ENCODE measurements at places on chromosomes 5 and 9.

DNA sequence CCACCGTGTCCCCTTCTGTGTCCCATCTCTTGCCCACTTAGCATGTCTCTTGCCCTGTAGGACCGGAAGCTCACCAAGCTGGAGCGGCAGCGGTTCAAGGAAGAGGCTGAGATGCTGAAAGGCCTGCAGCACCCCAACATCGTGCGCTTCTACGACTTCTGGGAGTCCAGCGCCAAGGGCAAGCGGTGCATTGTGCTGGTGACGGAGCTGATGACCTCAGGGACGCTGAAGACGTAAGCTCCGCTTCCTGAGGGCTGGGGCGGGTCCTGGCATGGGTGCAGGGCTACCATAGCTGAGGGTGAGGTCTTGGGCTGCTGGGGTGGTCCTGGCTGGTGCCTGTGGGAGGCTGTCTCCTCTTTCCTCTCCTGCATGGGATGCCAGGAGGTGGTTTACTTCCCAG lies 45.7 kb downstream of the WNK2 start:
- DNase-seq = no peak

- DNase-seq = no peak
These were observed 30.8 kb downstream of the KLHL3 start for GRCh38 chr5:137705106-137705505.

GRCh38 chr5:59097116-59097515 lies 514.2 kb downstream of the RAB3C start:
- DNase-seq = no peak

DNA sequence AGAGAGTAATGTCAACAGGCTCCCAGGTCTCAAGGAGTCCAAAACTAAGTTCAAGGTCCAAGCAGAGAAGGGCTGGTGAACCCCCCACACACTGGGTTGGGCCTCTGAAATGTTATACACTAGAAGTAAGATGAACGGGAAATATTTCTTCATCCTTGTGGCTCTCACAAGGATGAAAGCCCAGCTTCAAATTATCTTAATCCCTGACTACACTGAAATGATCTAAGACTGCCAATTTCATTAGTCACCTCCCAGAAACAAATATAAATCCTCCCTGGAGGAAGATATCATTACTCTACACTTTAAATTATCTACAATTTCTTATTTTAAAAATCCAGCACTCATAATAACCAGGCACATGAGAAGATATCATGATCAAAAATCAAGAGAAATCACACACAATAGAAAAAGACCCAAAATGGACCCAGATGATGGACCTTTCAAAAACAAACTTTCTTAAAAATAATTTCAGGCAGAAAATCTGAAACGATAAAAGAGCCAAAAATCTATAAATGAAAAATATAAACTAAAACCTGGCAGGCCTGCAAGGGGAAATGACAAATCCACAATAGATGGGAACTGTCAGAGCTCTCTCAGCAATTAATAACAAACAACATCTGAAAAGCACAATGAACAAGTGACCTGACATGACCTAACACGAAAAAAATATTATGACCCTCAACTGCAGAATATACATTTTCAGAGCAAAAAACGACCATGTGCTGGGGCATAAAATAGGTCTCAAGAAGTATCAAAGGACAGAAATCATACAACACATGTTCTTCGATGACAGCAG lies 117.4 kb downstream of the GPR21 start:
- no peak for DNase-seq

- DNase-seq = no peak
These were observed 30.2 kb downstream of the CACNA1B start for GRCh38 chr9:137907776-137908175.

- DNase-seq = no peak
These were observed 482.9 kb upstream of the KIF2A start for GRCh38 chr5:61823065-61823464.

GRCh38 chr9:27019589-27019988 lies 14.1 kb upstream of the LRRC19 start:
- DNase-seq = no peak

DNA sequence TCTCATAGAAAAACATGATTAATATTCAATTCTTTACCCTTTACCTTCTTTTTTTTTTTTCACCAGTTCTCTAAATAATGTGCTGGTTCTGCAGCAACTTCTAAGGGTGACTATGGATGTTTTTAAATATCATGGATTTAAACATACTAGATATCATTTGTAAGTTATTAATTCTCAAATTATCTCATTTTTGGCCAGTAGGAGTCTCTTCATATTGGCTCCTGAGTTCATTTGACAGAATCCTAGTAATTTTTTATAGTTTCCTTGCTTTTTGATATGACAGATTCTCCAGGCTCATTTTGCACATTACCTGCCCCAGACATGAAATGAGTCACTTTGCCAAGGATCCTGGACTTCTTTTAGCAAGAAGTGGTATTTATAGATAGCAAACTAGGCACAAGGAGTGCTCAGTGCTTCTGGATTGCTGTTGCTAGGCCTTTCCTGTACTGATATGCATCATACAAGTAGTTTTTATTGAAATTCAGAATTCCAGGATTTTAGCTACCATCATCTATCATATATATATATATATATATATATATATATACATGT lies 201.3 kb upstream of the IL12B start:
- DNase-seq = no peak

GRCh38 chr5:68898951-68899471 lies 194.8 kb upstream of the SLC30A5 start:
- no peak for DNase-seq

DNA sequence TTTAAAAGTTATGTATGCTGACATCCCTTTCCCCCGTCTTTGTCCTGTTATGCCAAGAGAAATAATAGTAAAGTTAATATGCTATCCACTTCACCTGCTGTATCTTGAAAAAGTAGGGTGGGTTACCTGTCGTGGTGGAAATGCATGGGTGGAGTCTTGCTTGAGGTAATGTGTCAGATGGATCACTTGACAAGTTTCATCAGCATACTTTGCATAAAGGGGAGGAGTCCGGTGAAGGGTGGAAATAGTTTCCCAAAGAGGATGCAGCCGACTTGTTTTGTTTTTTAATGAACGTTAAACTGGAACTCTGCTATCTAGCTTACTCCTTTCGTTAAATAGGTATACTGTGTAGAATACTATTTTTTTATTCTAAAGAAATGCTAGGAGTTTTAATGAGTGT lies 9.0 kb upstream of the DMRT3 start:
- no peak for DNase-seq

DNA sequence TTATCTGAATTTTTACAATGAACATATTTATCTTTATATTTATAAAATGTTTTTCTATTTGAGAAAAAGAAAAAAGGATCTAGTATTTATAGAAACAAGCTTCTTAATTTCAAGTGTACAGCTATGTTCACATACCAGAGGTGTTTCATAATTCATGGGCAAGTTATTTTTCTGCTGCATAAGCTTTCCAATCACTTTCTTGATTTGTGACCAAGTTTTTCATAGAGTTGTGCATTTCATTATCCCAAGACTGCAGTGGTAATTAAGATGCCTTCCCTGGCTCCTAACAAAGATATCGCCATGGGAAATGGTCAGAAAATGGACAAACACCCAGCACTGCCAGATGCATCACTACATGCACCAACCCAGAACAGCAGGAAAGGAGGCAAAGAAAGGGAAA lies 124.6 kb downstream of the GNAQ start:
- no peak for DNase-seq

DNA sequence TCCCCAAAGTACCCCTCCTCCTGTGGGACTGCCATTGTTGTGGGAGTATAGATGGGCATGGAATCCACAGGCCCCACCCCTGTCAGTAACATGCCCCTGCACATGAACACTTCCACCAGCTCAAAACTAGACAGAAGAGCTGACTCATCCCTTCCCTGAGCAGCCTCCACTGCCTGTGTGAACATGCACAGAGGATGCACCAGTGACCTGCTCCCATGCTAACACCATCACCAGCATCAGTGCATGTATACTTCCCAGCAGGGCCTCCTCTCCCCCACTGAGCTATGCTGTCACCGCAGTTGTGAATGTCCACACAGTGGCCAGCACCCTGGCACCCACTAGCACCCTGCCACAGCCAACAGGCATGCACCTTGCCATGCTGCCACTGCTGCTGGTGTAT lies 939.8 kb downstream of the EFNA5 start:
- no peak for DNase-seq

DNA sequence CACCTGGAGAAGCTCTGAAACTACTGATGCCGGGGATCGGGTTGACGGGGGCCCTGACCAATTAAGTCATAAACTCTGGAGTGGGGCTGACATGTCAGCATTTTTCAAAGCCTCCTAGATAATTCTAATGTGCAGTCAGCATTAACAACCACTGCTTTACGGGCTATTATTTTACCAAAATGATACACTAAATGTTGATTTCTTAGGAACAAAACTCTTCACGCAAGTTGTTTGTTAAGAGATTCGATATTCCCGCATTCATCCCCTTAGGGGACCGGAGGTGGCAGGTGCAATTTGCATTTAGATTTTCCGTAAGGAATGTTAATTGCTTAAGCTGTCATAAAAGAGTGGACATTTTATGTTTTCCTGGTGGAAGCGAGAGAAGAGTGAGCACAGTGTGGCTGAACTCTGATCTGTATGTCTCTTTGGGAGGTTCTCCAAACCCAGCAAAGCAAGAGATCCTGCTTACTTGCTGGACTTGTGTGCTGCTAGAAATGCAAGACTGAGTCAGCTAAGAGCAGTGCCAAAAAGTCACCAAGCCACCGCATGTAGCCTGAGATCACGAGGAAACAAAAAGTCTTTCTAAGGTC lies 77.6 kb downstream of the UGCG start:
- DNase-seq = no peak

GRCh38 chr5:137718611-137719010 lies 17.3 kb downstream of the KLHL3 start:
- no peak for DNase-seq

- no peak for DNase-seq
These were observed 90.0 kb downstream of the ARRDC3 start for GRCh38 chr5:91293131-91293530.

DNA sequence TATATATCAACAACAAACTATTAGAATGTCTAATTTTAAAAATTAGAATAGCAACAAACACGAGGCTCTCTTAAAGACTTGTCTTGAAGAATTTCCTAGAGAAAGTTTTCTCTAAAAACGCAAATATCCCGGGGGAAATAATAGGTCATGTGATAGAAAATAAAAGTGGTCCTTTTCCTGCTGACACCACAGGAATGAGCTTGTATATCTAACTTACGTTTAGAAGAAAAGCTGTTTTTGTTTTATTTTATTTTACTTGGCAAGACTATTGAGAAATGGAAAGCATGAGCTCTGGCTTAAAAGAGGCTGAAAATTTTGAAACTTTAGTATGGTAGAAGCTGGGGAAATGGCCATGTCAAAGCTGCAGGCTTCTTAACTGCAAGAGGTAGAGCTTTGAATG lies 465.0 kb downstream of the AGTPBP1 start:
- DNase-seq = no peak

DNA sequence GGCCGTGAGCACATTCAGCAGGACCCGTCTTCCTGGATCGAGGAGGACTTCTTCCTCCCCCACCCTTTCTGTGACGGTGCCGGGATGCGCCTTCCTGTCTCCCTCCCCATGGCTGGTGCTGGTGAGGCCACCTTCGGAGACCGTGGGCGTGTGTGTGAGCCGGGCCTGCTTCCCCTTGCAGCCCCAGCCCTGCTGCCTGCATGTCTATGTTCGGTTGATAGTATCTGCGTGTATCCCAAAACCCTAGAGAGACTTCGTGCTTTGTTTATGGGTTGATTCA lies 12.8 kb downstream of the CEP72 start:
- no peak for DNase-seq

DNA sequence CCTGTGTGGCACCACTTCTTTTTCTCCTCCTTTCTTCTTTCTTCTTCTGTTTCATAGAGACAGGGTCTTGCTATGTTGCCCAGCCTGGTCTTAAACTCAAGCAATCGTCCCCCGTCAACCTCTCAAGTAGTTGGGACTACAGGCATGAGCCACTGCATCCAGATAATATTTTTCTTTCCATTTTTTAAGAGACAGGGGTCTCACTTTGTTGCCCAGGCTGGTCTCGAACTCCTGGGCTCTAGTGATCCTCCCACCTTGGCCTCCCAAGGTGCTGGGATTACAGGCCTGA lies 47.4 kb upstream of the IER5L start:
- DNase-seq = no peak

- DNase-seq = no peak
These were observed 84.7 kb upstream of the SLCO6A1 start for GRCh38 chr5:102583276-102584124.

GRCh38 chr9:4366591-4367330 lies 66.9 kb upstream of the GLIS3 start:
- no peak for DNase-seq

DNA sequence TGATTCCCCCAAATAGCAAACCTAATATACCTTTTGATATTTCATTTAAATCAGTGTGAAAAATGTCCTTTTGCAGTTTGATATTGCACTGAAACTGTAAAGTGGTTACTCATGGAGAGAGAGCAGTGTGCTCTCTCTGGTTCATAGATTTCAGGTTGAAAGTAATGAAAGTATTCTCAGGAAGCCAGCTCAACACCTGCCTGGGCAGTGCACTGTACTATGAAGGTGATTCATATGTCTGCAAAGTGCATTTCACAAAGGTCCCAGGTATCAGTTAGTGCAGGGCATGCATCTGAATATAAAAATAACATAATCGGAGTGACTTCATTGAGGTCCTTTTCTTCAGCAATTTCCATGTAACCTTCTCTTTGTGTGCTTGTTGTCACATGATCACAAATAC lies 274.3 kb downstream of the CDH18 start:
- no peak for DNase-seq

- DNase-seq = no peak
These were observed 197.0 kb downstream of the MCTP1 start for GRCh38 chr5:95087816-95088317.

DNA sequence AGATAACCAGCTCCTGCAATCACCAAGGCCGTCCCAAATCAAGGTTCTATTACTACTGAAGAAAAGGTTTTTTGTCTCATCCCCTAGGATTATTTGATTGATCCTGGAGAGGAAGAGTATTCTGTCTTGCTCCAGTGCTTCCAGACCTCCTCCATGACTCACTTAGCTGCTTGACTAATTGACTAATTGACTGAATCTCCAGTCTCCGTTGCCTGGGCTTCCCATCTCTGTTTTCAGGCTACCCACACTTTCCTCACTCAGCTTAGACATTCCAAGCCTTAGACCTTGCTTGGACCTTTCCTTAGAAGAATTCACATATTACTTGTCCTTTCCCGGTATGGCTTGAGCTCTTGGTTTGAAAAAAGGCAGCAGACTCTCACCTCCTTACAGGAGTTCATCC lies 60.6 kb downstream of the FRMD3 start:
- DNase-seq = no peak

DNA sequence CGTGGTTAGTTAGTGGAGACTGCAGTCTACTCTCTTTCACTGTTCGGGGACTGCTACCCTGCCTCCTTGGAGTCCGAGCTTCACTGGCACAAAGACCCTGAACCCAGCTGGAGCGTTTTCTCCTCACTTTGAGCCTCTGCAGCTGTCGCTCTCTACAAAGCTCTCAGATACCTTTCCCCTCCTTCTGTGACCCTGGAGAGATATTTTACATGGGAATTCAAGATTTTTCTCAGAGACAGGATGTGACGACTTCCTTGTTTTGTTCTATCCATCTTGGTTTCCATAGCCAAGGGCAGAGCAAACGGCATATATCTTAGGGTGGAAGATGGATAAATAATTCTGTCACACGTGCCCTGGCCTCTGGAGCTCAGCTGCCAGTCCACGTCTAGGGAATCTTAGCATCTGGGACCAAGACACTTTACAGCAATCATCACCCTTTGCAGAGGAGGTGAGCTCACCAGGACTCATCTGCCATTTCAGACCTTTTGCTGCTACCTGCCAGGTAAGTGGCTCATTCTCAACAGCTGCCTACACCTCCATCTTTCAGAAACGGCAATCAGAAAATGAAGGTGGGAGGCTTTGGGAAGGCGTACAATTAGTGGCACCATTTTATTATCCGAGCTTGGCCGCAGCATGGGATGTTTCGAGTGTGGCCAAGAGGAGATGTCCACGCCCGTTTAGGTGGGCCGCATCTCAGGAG lies at the start of gene BTNL9:
Gene BTNL9 (plus strand): TSS at position 336 of the 700 bp plus-strand sequence. CDS start 5,224 bp downstream, outside the sequence.
- no peak for DNase-seq

Measured in thoracic aorta (tissue), 2 donors.